ENCODE measurements at places on chromosomes 6 and 20.

- no peak for DNase-seq
These were observed 46.3 kb downstream of the SOD2 start for GRCh38 chr6:159646733-159647132.

DNA sequence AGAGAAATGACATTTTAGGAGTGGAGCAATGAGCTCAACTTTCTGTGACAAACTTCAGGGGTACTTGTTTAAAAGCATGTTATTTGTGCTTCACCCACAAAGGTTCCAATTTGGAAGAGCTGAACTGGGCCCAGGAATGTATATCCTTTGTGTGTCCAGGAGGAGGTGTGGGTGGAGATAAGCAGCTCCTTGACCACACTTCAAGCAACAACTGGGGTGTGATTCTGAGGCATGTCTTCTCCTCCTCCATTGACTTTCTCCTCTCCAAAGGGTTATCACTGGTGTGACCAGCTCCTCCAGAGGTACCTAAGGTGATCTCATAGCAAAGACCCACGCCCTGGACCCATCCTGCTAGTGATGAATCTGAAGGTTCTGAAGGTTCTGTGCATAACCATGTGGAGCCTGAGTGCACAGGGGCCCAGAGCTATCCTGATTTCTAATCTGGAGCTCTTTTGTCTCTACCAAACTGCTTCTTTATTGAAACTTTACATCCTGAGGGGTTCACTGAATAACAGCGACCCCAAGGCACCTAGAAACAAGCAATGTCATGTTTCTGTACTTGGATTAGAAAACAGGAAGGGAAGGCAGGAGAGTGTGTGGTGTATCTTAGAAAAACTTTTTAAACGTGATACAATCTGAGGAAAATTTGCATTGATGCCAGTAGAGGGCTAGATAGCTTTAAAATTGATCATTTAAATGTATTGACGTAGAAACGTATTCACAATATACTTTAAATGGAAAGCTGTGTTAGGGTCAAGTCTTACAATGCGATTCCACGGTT is 60.9 kb upstream of the CD93 start:
- DNase-seq, result peak; percentile 19

DNA sequence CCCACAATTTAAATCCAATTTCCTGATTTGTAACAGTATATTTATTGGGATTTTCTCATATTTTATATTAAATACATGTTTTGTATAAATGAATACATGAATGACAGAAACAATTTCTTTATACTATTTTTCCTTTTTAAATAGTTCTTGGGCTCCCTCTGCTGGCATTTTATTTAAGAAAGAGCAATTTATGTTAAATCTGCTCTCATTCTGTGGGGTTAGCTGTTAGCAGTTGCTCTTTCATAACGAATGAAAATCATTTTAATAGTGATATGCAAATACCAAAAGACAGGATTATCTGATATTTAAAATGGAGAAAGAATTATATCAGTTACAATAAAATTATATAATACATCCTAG is 118.3 kb downstream of the RALGAPA2 start:
- peak; percentile 69 for DNase-seq

- DNase-seq, result peak; percentile 22
These were observed 57.8 kb downstream of the SLC2A10 start for GRCh38 chr20:46767127-46767761.

- DNase-seq, result no peak
These were observed 296.2 kb downstream of the RIMS1 start for GRCh38 chr6:72182337-72183246.

GRCh38 chr20:57190536-57191264 is 75.7 kb downstream of the BMP7 start:
- no peak for DNase-seq

- no peak for DNase-seq
These were observed 104.4 kb upstream of the TENT5A start for GRCh38 chr6:81856872-81857271.

- DNase-seq, result no peak
These were observed 356.8 kb upstream of the AGPAT4 start for GRCh38 chr6:161630674-161631073.

- DNase-seq, result no peak
These were observed 5.1 kb upstream of the EPB41L2 start for GRCh38 chr6:131068165-131068564.

- no peak for DNase-seq
These were observed 44.2 kb upstream of the ARMC2 start for GRCh38 chr6:108803982-108804490.

DNA sequence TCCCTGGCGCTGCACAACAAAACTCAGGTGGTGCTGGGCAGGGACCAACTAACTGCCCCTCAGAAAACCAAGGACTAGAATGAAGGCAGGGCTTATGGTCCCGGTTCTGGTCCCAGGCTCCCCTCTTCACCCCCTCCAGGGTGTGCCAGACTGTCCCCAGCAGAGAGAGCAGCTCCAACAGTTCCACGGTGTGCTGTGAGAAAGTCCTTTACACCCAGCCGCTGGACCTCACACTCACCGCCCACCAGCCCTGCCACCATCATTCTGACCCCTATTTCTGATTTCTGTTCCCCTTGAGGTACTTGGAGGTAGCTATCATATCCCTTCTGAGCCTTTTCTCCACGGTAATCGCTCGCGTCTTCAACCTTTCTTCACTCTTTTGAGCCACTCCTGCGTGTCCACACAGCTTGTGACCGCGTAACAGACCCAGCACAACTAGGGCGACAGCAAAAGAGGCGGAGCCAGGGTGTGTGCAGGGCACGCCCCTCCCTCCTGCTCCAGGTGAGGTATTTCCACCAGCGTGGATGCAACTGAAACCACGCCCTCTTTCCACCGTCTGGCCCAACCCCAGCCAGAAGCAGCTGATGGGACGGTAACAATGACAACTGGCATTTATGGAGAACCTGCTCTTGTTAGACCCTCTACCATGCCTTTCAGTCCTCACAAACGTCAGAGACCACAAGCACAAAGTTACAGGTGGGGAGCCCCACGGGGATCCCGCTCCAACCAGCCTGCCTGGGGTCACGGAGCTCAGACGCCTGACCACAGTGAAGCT is 2.3 kb downstream of the PXDC1 start:
- DNase-seq, result no peak

DNA sequence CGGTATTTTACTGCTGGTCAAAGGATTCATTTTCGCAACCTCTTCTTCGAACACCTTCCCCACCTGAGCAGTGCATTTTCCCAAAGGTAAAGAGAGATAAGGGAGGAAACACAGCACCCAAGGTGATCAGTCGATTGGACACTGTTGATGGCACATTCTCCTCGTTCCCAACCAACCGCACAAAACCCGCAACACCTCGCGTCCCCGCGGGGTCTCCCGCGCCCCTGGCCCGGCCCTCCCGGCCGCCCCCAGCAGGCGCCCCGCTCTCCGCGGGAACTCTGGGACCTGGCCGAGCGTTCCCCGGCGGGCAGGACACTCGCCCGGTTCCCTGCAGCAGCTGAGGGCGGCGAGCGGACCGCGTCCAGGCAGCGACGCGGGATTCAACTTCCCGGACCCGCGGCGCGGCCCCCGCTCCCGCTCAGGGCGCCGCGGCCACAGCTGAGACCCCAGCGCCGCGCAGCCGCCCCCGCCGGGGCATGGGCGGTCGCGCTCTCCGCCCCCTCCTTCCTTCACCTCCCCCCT is 506 bp downstream of the RGS17 start:
- no peak for DNase-seq

DNA sequence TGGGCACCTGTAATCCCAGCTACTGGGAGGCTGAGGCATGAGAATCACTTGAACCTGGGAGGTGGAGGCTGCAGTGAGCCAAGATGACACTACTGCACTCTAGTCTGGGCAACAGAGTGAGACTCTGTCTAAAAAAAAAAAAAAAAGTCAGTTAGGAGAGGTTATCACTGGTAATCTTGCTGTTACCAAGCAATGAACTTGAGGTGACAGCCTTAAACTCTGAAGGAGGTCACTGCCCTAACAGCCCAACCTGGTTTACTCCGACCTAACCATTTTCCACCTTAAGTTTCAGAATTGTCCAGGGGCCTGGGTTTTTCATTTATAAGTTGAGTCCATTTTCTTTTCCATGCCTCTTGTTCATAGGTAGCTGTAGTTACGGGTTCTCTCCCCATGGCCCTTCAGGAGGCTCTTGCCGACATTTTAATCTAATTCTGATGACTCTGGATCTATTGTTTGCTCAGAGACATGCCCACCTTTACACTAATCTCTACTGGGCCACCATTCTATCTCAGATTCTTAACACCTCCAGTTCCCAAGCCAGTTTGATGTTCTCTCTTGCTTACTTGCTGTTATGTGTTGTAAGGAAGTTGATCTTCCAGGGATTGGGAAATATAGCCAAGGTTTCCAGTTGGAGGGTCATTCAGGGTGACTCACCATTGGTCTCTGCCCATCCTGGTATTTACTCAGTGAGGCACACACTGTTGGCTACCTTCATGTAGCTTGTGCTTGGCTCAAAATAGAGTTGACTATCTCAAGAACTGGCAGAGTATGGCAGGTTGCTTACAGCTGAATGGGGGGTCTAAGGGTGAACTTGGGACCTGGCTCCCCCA is 29.1 kb downstream of the SHLD1 start:
- no peak for DNase-seq

DNA sequence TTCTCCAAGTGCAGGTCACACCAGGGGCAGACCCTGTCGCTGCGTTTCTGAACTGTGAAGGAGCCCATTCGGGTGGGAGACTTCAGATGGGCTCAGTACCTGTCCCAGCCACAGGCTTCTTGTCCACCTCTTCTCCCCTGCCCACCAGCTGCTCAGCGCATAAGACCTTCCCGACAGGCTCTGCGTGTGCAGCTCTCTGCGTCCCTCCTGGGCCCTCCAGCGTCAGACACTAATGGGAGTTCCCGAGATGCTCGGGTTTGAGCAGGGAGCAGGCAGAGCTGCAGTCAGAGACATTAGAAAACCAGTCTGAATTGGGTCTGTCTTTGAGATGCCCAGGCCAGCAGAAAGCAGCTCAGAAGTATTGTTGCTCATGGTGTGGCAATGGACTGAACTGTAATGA is 50.4 kb downstream of the TCP11 start:
- no peak for DNase-seq

GRCh38 chr6:142867988-142868812 is 76.8 kb downstream of the HIVEP2 start:
- no peak for DNase-seq

- no peak for DNase-seq
These were observed 12.1 kb downstream of the TRAPPC3L start for GRCh38 chr6:116533233-116533957.

DNA sequence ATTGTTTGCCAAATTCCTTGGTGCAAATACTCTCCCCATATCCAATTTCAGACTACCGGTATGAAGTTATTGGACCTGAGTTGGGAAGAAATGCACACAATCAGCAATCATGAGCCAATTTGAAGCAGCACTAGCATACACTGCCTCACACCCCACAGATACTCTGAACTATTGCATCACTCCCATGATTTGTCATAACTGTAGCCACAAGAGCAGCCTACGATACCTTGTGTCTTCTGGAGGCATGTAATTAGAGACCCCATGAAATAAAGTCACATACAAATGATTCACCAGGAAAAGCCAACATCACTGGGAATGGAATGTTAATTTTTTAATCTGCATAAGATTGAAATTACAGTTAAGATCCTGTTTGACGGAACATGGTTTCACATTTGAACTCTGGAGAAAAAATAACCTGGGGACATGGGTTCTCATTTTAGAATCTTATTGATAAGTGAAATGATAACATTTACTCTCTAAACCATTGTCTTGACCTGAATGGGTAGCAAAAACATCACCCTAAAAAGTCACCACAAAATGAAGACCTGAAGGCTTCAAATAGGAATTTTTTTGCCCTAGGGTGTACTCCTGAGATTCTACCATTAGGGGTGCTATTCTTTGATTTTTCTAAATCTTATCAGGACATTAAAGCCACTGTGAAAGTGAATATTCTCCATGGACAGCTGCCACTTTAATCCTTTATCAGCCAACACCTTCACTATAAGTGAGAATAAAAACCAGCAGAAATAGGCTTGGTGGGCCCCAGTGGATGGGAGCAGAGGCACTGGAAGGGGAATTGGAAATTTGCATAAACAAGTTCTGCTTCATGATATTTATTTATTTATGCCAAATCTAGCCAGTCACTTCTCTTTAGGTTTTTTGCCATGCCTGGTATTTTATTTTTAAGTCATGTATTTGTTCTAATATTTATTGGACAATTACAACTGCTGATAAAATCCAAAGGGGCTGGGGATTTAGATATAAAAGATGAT is 34.5 kb upstream of the HBS1L start:
- peak; percentile 52 for DNase-seq

GRCh38 chr6:141401168-141401567 is 731.6 kb upstream of the GJE1 start:
- no peak for DNase-seq

- no peak for DNase-seq
These were observed 297.4 kb downstream of the THBS2 start for GRCh38 chr6:168956141-168956838.

DNA sequence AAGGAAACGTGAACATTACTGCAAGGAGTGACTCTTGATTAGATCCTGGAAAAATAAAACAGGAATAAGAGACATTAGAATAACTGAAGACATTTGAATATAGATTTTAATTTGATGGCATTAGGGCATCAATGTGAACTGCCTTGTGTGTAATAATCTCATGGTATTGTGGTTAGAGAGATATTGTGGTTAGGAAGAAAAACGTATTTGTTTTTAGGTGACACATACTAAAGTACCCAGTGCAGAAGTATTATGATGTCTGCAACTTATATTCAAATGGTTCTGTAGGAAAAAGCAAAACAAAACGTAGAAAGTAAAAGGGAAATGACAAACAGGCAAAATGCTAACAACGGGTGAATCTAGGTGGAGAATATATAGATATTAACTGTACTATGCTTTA is 65.9 kb upstream of the OGFRL1 start:
- DNase-seq, result no peak

GRCh38 chr20:44135417-44136204 is 51.4 kb downstream of the JPH2 start:
- peak; percentile 5 for DNase-seq

- DNase-seq, result no peak
These were observed 114.1 kb upstream of the GPR6 start for GRCh38 chr6:109864050-109864449.

GRCh38 chr6:168650671-168651111 is 209.7 kb downstream of the SMOC2 start:
- no peak for DNase-seq

DNA sequence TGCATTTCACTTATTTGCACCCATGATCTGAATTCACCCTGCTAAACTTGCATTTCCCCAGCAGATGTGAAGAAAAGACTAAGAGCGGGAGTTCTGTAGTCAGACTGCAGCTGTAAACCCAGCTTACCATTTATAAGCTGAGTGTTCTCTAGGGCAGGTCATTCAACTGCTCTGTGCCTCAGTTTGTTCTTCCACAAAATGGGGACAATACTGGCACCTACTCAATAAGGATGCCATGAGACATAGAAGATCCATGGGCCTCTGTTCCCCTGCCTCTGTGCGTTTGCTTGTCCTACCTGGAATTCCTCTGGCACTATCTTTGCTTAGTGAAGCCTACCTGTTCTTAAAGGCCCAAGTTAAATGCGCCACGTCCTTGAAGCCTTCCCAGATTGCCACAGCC is 12.2 kb upstream of the MDFI start:
- no peak for DNase-seq

DNA sequence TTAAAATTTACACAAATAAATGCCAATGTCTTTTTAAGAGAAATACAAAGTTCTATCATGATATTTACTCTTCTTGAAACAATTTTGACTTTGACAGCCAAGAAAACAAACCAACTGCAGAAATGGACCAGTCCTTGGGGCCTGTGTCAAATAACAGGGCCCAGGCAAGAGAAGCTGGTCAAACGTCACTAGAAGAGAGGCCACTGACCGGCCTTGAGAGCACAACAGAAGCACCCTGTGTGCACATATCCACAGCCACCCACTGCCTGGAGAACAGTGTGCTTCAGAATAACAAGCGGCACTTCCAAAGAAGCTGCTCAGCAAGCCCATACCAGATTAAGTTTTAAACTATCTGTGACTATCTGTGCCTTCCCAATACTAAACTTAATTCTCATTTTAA is 14.8 kb downstream of the APMAP start:
- no peak for DNase-seq

All from Kasumi-1 (cell line).